Cerebellar nuclear complex (tissue), 1 donor: ENCODE measurements at places on chromosomes 4 and X.

- no peak for DNase-seq
Measured at GRCh38 chrX:154300816-154301215, 5.2 kb downstream of the TKTL1 start.

DNA sequence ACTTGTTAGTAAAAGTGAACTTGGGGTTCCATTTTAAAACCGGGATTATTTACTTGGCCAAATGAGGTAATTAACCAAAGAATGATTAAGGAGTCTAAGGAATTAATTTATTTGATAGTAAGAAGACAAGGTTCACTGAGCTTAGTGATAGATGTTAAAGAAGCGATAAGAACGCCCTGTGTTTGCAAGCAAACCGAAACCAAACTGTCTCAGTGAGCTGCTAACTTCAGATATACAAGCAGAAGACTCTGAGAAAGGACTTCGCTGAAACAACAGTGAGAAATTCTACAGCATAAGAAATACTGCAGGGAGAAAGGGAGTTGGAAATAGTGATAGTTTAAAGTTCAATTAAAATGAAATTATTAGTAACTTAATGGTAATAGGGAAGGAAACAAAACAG, 37.6 kb upstream of the SHISA3 start:
- no peak for DNase-seq

DNA sequence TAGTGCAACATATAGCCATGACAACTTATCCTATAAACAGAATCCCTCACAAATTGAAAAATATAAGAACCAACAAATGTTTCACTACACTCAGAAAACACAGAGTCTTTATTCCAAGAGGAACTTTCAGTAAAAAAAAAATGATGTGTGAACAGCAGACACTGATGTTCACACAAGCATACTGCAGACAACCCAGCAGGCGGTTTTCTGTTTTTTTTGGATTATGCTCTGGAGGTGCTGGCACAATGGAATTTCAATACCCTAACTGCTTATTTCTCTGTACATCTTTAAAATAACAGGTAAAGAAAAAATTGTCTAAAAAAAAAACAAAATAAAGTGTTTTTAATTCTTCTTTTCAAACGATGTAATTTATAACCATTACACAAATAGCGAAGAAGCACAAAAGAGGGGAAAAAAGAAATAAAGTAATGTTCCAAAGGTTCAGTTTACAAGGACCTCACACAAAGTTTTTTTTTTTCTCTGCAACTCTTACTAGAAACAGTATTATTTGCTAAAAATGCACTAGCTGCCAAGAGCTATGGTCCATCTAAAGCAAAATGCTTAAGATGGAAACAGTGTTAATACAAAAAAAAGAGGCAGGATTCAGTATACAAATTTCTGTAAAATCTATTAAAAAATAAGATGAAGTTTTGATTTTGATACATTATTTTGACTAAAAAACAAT, 55.3 kb downstream of the ANAPC10 start:
- no peak for DNase-seq

DNA sequence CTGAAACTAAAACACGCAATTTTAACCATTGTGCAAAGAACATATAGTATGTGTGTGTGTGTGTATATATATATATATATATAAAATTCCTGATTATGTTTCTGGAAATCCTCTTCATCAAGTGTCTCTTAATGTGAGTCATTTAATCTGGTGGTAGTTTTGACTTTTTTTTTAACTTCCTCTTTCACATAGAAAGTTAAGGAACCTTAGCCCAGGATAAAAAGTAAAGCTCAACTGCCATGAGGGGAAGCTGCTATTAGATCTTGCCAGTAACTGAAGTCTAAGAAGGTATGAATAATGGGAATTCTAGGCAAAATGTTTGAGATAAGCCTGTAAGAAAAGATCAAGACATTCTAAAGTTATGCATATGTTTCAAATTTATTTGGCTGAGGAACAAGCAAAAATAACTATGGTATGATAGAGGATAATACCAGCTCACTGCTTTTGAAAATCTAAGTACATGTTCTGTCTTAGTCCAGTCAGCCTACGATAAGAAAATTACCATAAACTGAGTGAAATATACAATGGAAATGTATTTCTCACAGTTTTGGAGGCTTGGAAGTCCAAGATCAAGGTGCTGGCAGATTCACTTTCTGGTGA, 757.0 kb downstream of the TRAM1L1 start:
- DNase-seq: no peak

DNA sequence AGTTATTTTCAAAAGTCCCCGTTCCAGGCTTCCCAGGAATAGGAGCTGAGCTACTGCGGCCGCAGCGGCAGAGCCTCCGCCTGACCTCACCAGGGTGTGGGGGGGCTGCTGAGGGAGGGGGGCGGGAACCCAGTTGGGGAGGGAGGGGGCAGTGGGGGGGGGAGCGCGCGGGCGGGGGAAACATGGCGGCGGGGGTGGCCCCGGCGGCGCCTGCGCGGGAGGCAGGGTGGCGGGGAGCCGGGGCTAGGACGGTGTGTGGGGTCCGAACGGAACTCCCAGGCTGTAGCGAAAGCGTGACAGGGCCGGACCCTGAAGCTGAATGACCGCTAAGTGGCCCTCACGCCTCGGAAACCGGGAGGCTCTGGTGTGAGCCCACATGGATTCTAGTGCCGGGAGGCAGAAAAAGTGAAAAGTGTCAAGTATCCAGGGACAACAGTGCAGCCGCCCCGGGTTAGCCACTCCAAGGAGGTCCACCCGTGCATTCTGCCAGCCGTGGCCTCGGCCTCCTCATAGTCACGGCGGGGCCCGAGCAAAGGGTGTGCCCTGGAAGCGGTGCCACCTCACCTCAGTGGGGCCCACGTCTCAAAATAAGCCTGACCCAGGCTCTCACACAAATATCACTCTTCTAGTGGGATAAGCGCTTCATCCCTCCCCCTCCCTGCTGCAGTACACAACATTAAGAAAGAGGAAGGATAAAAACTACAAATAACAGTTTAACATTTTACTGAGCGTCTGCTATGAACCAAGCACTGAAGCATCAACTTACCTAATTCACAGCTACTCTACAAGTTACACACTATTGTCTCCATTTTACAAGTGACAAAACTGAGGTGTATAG, at the start of gene KLHL13:
Gene KLHL13, minus strand, starts transcription at position 98 of the 838 bp plus-strand sequence. CDS start 88,337 bp downstream, outside the sequence.
- DNase-seq: no peak

- no peak for DNase-seq
Measured at GRCh38 chrX:50941638-50942037, 31.1 kb downstream of the BMP15 start.

- no peak for DNase-seq
Measured at GRCh38 chr4:94339779-94340178, 2.9 kb downstream of the HPGDS start.

DNA sequence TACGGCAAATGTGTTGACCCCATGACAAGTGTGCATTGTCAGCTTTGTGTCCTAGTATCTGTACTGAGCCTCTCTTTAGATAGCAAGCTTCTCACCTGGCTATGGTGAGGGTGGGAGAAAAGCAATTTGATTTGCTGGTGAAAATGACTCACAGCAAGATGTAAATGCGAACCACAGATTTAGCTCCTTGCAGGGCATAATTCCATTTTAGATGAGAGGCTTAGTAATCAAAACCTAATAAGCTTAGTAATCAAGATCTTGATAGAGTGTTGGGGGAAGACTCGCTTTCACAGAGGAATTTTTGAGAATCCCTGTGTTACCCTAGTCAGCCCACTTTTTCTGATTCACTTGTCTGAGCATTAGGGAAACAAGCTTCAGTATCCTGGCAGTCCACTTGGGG, 7.7 kb upstream of the OCIAD2 start:
- DNase-seq: no peak

- DNase-seq: no peak
Measured at GRCh38 chrX:101393530-101394305, 2.9 kb downstream of the RPL36A start.
